ENCODE measurements at places on chromosomes 2 and 18.
A peak's percentile ranks its signal among the peaks of the same experiment; 100 is the strongest.

DNA sequence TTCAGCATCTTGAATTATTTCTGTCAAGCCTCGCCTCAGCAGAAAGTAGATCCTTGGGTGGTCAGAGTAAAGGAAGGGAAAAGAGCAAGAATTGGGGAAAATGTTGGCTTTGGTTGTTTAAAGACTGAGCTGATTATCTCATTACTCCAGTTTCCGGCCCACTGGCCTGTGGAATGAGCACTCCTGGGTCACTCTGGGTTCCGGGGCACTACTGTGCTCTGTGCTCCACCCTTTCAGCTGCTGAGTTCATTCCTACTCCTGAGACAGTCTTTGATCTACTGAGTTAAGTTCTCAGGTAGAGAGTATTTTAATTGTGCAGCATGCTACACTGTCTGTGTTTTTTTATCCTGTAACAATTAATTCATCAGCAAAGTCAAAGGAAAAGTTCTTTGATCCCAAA is 427.7 kb downstream of the CDH2 start:
- H3K4me1 ChIP-seq: no peaks in the 10 kb centered on the region
- H3K36me3 ChIP-seq: no peaks in the 10 kb centered on the region
- no peaks in the 10 kb centered on the region for H3K27me3 ChIP-seq
- no peak overlapping the region for H3K4me3 ChIP-seq

GRCh38 chr2:85255456-85255812 is 72.4 kb downstream of the TGOLN2 start:
- H3K36me3 ChIP-seq: no peaks in the 10 kb centered on the region
- H3K27ac ChIP-seq: peak overlapping the region; percentile 93
- DNase-seq: no peak

DNA sequence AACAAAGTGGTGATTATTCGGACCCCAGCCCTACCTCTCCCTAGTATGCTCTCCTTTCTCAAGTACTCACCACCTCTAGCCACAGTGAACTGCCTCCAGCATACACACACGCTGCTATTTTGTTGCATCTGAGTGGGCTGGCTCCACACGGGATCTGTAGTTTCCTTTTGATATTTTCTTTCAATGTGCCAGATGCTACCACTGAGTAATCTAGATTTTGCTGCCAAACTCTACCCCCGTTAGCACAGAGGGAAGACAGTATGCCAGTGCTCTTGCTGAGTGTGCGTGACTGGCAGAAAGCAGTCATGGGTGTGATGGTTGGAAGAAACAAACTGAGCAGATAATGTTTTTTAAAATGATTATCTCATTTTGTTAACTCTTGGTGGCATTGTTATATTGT is 11.6 kb downstream of the CFLAR start:
- peak overlapping the region; percentile 19 for H3K4me3 ChIP-seq
- no peaks in the 10 kb centered on the region for H3K36me3 ChIP-seq
- H3K27me3 ChIP-seq: no peaks in the 10 kb centered on the region
- peaks cover 74% of the 10 kb centered on the region for H3K4me1 ChIP-seq
- peak overlapping the region; percentile 80 for H3K27ac ChIP-seq
- DNase-seq: no peak

- H3K4me3 ChIP-seq: no peak overlapping the region
- H3K36me3 ChIP-seq: no peaks in the 10 kb centered on the region
- H3K27ac ChIP-seq: no peak overlapping the region
- H3K27me3 ChIP-seq: peaks cover 16% of the 10 kb centered on the region
Observed at GRCh38 chr2:173785813-173786212, 179.4 kb downstream of the SP3 start.

GRCh38 chr2:16728351-16729136 is 62.9 kb upstream of the CYRIA start:
- no peaks in the 10 kb centered on the region for H3K4me1 ChIP-seq
- no peak overlapping the region for H3K27ac ChIP-seq
- H3K36me3 ChIP-seq: no peaks in the 10 kb centered on the region
- H3K27me3 ChIP-seq: no peaks in the 10 kb centered on the region
- DNase-seq: no peak

DNA sequence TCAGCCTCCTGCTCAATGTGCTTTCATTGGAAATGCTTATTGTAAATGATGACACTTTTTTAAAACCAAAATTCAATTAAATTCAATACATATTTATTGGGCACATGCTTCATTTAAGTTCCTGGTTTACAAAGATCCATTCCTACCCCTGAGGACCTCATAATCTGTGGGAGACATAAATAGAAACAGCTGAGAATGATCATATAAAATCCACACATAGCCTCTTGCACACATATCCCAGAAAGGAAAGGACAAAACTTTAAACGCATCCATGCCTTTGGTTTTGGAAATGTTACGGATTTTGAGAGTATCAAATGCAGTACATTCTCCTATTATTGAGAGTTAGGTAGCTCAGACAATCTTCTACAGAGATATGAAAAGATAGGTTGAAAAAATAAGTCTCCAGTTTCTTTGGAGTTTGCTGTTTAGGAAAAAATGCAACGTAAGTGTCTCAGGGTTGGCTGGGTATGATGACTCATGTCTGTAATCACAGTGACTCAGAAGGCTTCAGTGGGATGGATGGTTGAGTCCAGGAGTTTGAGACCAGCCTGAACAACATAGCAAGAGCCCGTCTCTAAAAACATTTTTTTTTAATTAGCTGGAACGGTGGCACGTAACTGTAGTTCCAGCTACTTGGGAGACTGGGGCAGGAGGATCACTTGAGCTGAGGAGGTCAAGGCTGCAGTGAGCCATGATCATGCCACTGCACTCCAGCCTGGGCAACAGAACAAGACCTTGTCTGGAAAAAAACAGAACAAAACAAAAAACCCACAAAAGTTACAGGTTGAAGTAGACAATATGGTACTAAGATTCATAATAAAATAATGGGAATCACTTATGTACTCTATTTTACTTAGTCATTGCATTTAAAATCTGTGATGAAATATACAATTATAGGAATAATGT is 3.9 kb upstream of the PRELID3A start:
- peaks cover 14% of the 10 kb centered on the region for H3K4me1 ChIP-seq
- no peaks in the 10 kb centered on the region for H3K36me3 ChIP-seq
- H3K27me3 ChIP-seq: 0 out of 2 replicates have a peak, but pooled peaks cover 3% of the 10 kb centered on the region
- peak overlapping the region; percentile 45 for H3K27ac ChIP-seq
- no peak overlapping the region for H3K4me3 ChIP-seq

DNA sequence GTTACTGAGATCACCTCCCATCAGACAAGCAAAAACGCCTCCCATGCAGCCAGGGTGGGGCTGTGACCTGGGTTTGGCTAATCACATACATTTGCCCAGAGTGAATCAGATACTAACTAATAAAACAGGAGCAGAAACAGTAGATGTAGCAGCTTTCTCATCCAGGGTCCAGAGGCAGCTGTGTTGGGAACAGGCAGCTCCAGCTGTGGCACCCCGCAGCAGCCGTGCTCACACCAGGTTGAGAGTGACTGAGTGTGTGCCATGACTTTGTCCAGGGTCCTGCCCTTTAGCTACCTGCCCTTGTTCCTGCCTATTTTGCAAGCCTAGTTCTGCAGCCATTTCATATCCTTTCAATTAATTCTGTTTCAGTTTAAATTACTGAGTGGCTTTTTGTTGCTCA is 20.5 kb downstream of the DDX18 start:
- no peak for DNase-seq
- no peaks in the 10 kb centered on the region for H3K27me3 ChIP-seq
- H3K4me1 ChIP-seq: no peaks in the 10 kb centered on the region
- no peak overlapping the region for H3K4me3 ChIP-seq
- no peak overlapping the region for H3K27ac ChIP-seq
- peaks cover 10% of the 10 kb centered on the region for H3K36me3 ChIP-seq

GRCh38 chr18:10207682-10208345 is 246.6 kb upstream of the APCDD1 start:
- H3K4me3 ChIP-seq: no peak overlapping the region
- H3K36me3 ChIP-seq: no peaks in the 10 kb centered on the region
- H3K27me3 ChIP-seq: peaks cover 4% of the 10 kb centered on the region

DNA sequence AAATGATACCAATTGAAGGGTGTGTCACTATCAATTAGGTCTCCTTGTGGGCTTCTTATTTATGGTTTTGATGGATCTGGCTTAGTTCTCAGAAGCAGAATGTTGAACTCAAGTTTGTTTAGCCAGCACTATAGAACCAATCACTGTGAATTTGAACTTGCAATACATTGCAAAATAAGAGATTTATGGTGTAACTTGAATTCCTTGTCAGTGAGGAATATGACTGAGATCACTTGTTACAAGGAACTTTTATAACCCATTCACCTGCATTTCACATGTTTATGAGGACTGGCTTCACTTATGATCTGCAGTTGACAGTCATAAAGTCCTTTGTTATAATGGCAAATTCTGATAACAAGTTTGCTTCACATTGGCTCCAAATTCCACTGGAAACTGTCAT is 9.8 kb downstream of the GATA6 start:
- DNase-seq: no peak
- H3K27me3 ChIP-seq: peaks cover 40% of the 10 kb centered on the region
- no peak overlapping the region for H3K4me3 ChIP-seq
- H3K36me3 ChIP-seq: no peaks in the 10 kb centered on the region

DNA sequence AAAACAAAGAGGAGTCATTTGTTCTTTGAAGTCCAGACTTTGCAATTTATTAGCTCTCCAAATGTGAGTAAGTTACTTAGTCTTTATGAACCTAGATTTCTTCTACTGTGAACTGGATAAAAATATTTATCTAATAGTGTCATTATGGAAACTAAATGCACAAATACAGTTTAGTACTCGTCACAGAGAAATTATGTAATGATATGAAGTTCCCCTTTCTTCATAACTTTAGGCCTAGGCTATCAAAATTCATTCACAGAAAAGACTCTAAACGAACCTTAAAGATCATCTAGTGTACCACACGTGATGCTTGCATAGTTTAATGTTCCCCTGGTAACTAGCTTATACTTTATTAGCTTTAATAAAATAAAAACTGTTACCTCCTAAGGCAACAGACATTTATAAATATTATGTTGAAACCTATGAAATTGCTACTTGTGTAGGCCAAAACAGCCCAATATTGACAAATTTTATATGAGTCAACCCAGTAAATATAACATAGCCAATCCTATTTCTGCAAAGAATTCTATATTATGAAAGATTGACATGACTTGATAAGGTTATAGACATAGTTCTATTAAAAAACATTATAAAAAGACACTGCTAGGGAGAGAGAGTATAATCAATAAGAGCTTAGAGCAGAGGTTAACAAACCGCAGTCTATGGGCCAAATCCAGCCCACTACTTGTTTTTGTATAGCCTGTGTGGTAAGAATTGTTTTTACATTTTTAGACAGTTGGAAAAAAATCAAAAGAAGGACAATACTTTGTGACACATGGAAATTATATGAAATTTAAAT is 44.9 kb upstream of the ITPRID2 start:
- H3K27ac ChIP-seq: peak overlapping the region; percentile 12
- no peaks in the 10 kb centered on the region for H3K4me1 ChIP-seq
- H3K27me3 ChIP-seq: no peaks in the 10 kb centered on the region
- DNase-seq: no peak
- H3K36me3 ChIP-seq: no peaks in the 10 kb centered on the region
- no peak overlapping the region for H3K4me3 ChIP-seq

- H3K36me3 ChIP-seq: no peaks in the 10 kb centered on the region
- H3K27ac ChIP-seq: no peak overlapping the region
- no peak for DNase-seq
- no peaks in the 10 kb centered on the region for H3K4me1 ChIP-seq
- no peak overlapping the region for H3K4me3 ChIP-seq
Observed at GRCh38 chr2:231932711-231932970, 6.4 kb upstream of the NPPC start.

DNA sequence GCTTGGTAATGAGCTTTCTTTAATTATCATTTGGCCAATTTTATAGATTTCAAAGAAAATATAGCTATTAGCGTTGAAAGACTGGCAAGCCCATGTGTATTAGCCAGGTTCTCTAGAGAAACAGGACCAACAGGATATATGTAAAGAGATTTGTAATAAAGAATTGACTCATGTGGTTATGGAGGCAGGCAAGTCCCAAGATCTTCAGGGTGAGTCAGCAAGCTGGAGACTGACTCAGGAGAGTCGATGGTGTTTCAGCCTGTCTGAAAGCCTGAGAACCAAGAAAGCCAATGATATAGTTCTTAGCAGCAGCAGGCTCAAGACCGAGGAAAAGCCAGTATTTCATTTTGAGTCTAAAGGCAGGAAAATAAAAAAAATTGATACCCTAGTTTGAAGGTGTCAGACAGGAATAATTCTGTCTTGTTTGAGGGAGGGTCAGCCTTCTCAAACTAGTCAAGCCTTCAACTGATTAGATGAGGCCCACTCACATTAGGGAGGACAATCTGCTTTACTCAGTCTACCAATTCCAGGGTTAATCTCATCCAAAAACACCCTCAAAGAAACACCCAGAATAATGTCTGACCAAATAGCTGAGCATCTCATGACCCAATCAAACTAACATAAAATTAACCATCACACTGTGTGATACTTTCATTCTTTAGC is 78.3 kb upstream of the CRIM1 start:
- H3K4me1 ChIP-seq: no peaks in the 10 kb centered on the region
- no peak overlapping the region for H3K4me3 ChIP-seq
- H3K27ac ChIP-seq: no peak overlapping the region
- H3K27me3 ChIP-seq: no peaks in the 10 kb centered on the region

GRCh38 chr2:239184179-239184578 is 216.6 kb downstream of the HDAC4 start:
- H3K4me1 ChIP-seq: no peaks in the 10 kb centered on the region
- H3K4me3 ChIP-seq: no peak overlapping the region
- no peak for DNase-seq
- H3K36me3 ChIP-seq: no peaks in the 10 kb centered on the region
- no peak overlapping the region for H3K27ac ChIP-seq

GRCh38 chr2:48519593-48519992 is 10.4 kb upstream of the STON1 start:
- no peaks in the 10 kb centered on the region for H3K36me3 ChIP-seq
- no peak overlapping the region for H3K27ac ChIP-seq
- H3K27me3 ChIP-seq: no peaks in the 10 kb centered on the region

DNA sequence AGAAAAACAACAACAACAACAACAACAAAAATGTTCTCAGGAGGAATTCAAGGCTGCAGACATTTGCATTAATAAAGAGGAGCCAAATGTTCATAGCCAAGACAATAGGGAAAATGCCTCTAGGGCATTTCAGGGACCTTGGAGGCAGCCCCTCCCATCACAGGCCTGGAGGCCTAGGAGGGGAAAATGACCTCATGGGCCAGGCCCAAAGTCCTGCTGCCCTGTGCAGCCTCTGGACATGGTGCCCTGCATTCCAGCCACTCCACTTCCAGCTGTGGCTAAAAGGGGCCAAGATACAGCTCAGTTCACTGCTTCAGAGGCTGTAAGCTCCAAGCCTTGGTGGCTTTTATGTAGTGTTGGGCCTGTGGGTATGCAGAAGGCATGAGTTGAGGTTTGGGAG is 314.5 kb downstream of the CYRIA start:
- H3K4me1 ChIP-seq: no peaks in the 10 kb centered on the region
- H3K4me3 ChIP-seq: no peak overlapping the region
- H3K36me3 ChIP-seq: no peaks in the 10 kb centered on the region
- no peak for DNase-seq

GRCh38 chr18:31077878-31078277 is 24.3 kb downstream of the DSC2 start:
- no peaks in the 10 kb centered on the region for H3K27me3 ChIP-seq
- DNase-seq: no peak
- no peaks in the 10 kb centered on the region for H3K36me3 ChIP-seq

GRCh38 chr2:5722236-5722635 is 30.1 kb downstream of the SOX11 start:
- no peak overlapping the region for H3K4me3 ChIP-seq
- no peaks in the 10 kb centered on the region for H3K4me1 ChIP-seq
- no peaks in the 10 kb centered on the region for H3K36me3 ChIP-seq
- H3K27ac ChIP-seq: no peak overlapping the region

Data from Panc1 (cell line).